T-helper 1 cell (primary cell): ENCODE measurements at places on chromosomes 1 and 21.

- peak; percentile 55 for DNase-seq
Measured at GRCh38 chr1:39410915-39411436, 80.5 kb upstream of the BMP8A start.

- DNase-seq, result no peak
Measured at GRCh38 chr1:47690341-47691250, 252.8 kb downstream of the FOXD2 start.

- DNase-seq, result no peak
Measured at GRCh38 chr1:53123453-53124140, 18.8 kb downstream of the SLC1A7 start.

- no peak for DNase-seq
Measured at GRCh38 chr1:42189931-42190853, 25.6 kb upstream of the GUCA2A start.

GRCh38 chr1:58000821-58001220 lies 545.7 kb downstream of the OMA1 start:
- no peak for DNase-seq

DNA sequence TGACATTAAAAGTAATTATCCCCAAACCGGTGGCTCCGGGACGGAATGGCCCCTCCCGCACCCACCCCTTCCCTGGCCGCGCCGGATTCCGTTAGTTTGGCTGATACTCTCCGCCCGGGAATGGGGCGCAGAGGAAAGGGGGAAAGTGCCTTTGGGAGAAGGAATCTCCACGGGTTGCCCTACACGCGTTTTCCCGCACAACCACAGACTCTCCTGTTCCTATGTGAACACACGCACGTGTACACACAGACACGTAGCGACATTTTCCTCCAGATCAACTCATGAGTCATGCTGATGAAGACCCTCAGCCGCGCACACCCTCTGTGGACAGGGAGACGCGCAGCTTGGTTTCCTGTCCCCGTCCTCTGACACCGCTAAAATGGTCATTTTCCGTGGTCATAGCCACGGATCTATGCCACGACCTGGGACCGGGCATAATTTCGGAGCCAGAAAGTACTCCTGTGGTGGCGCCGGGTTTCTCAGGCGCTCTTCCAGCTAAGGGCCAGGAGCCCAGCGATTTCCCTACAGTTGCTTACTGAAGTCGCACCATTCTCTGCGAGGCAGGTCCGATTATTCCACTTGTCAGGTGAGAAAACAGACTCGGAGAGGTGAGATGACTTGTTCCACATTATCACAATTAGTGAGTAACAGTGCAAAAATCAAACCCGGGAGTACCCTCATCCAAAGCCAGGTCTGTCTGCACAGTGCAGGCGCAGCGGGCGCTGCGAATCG lies 4.0 kb upstream of the DMRTA2 start:
- no peak for DNase-seq

DNA sequence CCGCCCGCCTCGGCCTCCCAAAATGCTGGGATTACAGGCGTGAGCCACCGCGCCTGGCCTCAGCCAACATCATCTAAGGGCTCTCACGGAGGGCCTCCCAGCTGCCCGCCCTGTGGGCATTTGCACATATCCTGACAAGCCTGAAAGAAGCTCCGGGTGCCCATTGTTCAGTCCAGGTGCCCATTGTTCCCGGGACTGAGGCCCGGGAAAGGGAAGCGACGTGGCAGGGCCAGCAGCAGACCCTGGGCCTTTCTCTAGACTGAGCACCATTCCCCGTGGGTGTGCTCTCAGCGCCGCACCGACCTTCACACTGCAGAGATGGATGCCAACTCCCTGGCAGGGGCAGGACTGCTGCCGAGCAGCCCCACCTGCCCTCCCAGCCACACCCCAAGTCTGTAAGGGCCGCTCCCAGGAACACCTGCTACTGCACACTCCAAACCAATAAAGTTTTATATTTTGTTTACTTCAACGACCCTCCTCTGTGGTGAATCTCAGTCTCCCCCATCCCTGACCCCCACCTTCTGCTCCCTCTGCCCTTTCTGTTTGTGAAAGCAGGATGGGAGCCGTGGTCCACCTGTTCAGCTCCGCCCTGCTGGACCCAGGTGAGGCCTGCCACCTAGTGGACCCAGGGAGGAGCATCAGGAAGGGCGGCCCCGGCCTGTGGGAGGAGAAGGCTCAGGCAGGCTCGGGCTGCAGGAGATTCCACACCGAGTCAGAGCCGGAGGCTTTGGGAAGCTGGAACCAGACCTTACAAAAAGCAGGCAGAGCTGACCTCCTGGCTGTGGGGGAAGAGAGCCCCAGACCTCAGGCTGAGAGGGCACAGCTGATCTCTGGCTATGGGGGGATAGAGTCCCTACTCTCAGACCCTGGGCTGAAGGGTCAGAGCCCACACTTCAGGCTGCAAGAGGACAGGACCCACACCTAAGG lies 1.1 kb upstream of the TMEM82 start:
- DNase-seq, result peak; percentile 65

GRCh38 chr1:225911191-225912130 lies 12.6 kb downstream of the PYCR2 start:
- peak; percentile 57 for DNase-seq

GRCh38 chr1:232834066-232834465 lies 28.9 kb downstream of the MAP10 start:
- DNase-seq, result no peak

GRCh38 chr1:19400192-19400611 lies 85.1 kb downstream of the CAPZB start:
- no peak for DNase-seq

- no peak for DNase-seq
Measured at GRCh38 chr1:174990382-174990999, 9.3 kb upstream of the CACYBP start.

GRCh38 chr1:4733446-4734177 lies 79.2 kb downstream of the AJAP1 start:
- DNase-seq, result no peak

DNA sequence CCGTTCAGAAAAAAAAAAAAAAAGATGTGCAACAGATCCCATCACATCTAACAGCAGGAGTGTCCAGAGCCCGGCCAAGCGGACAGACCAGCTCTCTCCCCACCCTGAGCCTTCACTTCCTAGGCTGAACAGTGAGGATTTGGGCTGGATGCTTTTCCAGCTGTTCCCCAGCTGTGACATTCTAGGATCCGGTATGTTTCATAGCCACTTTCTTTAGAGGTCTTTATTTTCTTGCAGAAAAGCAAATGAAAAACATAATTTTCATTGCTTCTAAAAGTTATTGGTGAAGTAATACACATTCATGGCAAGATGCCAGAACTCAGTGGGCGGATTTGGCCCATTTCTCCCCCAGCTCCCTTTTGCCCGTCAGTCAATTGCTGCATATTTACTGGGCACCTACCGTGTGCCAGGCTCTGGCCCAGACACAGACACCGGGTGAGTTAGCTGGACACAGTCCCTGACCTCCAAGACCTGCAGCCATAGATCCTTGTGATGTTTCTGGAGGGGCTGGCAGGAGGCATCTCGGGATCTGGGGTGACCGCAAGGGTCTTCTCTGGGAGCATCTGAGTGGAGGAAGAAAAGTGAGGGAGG lies 213.7 kb upstream of the VAMP3 start:
- DNase-seq, result no peak

- no peak for DNase-seq
Measured at GRCh38 chr1:90387805-90388204, 329.3 kb downstream of the BARHL2 start.

GRCh38 chr21:45169682-45170081 lies 95.3 kb downstream of the ADARB1 start:
- no peak for DNase-seq

- DNase-seq, result no peak
Measured at GRCh38 chr21:28943631-28944030, 49.0 kb downstream of the LTN1 start.

GRCh38 chr1:119482517-119483425 lies 24.2 kb upstream of the HSD3B1 start:
- DNase-seq, result no peak

DNA sequence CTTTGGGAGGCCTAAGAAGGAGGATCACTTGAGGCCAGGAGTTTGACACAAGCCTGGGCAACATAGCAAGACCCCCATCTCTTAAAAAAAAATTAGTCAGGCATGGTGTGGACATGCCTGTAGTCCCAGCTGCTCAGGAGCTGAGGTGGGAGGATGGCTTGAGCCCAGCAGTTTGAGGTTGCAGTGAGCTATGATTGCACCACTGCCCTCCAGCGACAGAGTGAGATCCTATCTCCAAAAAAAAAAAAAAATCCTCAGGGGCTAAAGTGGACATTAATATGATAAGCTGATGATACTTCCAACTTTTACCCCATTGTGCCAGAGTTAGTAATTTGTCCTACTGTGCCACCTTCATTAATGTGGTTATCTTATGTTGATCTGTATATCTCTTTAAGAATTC lies 327.8 kb upstream of the FMN2 start:
- no peak for DNase-seq

DNA sequence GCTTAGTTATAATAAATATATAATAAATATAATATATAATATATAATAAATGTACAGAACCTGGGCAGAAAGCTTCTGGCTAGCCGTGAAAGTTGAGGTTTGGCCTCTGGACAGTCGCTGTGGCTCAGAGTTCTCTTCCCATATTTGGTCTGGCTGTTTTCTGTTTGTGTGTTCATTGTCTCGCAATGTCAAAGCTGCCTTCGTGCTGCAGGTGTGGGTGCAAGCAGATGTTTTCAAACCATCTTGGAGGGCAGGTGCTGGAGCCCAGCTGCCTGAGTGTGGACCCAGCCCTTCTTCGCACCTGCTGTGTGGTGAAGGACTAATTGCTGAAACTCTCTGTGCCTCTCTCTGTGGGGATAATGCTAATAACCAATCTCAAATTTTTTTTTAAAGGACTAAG lies 3.6 kb upstream of the CSTB start:
- no peak for DNase-seq

DNA sequence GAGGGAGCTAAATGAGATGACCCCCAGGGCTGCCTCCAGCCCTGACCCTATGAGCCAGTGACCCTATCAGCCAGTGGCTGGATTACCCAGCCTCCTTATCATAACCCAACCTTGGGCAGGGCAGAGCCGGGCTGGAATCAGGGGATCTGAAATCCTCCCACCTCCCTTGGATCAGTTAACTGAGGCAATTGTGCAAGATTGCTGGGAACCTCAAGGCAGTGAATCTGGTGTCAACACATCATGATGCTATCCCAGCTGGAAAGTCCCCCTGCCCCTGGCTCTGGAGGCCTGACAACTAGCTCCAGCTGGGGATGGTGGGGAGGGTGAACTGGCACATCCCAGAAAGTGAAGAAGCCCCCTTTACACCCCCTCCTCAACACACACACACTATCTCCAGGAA lies 6.4 kb upstream of the TSPAN1 start:
- DNase-seq, result no peak

- no peak for DNase-seq
Measured at GRCh38 chr1:34695580-34695979, 59.3 kb upstream of the GJB5 start.

DNA sequence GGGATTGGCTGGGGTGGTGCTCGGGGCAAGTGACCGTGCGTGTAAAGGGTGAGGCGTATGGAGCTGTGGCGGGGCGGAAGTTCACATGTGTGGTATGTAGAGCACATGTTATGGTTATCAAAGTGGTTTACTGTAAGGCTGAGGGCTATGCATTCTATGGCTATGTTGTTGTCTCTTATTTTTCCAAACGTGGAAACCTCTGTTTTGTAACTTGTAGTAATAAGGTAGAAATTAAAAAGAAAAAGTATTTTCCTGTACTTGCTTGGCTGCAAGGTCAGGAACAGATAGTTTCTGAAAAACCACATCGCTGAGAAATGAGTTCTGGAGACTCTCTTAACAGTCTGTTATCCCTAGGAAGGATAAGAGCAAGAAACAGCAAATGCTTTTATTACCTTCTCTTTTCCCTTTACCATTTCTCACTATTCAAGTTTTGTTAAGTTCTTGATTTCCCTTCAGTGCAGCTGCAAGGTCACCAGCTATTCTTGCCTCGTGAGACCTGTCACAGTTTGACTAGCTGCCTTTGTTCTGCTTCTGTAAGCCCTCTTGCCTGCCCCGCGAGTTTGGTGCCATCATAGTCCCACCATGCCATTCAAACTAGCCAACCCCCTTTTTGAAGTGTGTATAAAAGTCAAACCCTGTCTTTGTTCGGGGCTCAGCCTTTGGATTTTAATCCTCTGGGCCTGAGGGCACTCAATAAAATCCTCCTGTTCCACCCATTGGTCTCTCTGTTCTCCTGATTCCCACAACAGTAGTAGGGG lies 9.5 kb downstream of the RNU1-2 start:
- DNase-seq, result no peak

GRCh38 chr21:20108016-20108415 lies 890.2 kb upstream of the NCAM2 start:
- DNase-seq, result no peak

DNA sequence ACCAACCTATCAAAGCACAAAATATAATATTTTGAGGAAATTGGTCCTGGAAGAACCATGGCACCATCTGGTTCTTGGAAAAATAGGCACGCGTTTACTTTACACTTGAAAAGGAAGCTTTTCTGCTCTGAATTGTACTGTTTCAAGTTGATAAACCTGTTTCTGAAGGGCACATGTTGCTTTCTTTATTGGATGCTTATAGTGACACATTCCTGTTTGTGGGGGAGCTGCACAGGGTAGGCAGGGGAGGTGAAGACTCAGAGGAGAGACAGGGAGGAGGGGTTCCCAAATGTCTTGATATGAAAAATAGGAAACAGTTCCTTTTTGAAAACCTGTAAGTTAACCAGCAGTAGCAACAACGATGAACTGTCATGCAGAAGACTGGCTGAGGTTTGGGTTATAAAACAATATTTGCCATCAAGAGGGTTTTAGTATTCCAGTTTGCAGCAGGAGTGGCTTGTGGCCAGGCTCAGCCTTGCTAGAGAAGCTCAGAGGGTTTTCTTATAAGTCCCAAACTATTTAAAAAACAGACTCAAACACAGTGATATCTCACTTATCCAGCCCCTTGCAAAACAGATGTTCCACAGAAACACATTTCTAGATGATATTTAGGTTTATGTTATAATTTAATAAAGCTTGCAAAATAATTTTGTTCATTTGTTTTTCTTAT lies 127.0 kb upstream of the MROH9 start:
- no peak for DNase-seq

- DNase-seq, result no peak
Measured at GRCh38 chr1:52125736-52126359, 16.0 kb upstream of the ZFYVE9 start.

GRCh38 chr1:25243907-25244306 lies 3.3 kb downstream of the RSRP1 start:
- no peak for DNase-seq

DNA sequence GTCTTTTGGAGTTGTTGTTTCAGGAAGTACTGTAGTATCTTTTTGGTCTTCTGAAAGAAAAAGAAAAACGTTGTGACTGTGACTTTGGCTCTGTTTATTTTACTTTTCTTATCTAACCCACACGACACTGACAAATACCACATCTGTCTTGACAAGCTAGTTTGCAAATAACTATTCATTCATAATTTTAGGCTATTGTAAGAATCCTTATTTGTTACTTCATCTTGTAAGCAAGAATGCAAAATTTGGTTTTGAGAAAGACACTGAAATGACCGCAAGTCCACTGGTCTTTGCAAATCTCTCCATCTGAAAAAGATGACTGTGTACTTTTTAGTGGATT lies 12.7 kb downstream of the TGFB2 start:
- DNase-seq, result no peak
